ENCODE measurements at places on chromosomes 7 and 10.

DNA sequence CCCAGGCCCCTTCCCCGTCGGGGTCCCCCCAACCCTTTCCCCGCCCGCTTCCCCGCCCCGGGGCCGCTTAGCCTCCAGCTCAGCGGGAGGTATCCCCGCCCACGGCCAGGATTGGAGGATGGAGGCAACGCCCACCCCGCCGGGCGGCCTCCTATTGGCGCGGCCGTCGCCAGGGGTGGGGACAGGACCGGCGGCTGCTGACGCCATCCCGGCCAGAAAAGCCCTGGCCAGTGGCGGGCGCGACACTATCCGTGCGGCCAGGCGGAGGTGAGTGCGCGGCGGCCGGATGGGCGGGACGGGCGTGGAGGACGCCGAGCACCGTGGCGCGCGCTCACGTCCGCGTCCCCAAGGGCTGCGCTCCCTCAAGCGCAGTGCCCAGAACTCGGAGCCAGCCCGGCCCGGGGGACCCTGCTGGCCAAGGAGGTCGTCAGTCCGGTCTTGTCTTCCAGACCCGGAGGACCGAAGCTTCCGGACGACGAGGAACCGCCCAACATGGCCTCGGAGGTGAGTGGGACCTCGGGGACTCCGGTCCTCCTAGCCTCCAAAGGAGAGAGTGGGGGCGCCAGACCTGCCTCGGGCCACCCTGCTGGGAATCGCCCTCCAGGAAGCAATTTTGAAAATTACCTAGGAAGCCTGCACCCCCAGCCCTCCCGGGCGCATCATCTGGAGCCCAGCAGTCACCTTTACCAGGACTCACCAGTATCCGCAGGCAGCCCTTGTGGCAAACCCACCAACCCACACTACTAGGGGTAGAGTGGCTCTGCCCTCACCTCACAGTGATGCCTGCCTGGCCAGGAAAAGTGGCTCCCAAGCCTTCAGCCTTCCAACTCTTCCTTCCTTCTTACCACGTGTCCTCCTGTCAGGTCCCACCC is at the start of gene ASL:
Gene ASL, plus strand, starts transcription at position 230 of the 872 bp plus-strand sequence. Its CDS starts 263 bp downstream, at position 493.
- DNase-seq, result peak; percentile 78

GRCh38 chr10:47176206-47176902 is 123.6 kb upstream of the GDF10 start:
- no peak for DNase-seq

GRCh38 chr10:33178026-33178755 is 156.3 kb downstream of the NRP1 start:
- DNase-seq, result no peak

DNA sequence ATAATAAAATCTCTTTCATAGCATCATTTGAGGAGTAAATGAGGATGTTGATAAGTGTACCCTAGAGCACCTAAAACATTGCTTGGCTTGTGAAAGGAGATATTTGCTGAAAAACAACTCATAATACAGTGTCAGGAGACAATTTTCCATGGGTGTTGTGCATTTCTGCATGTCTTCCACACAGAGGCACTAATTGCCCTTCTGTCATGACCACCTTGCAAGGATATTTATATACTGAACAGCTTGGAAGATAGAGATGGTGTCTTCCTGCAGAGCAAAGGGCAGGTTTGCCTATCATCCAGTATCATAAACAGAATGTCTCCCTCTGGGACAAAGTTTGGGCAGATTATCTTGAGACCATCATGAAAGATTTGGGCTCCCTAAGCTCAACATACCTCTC is 495.2 kb upstream of the LRRN3 start:
- no peak for DNase-seq

DNA sequence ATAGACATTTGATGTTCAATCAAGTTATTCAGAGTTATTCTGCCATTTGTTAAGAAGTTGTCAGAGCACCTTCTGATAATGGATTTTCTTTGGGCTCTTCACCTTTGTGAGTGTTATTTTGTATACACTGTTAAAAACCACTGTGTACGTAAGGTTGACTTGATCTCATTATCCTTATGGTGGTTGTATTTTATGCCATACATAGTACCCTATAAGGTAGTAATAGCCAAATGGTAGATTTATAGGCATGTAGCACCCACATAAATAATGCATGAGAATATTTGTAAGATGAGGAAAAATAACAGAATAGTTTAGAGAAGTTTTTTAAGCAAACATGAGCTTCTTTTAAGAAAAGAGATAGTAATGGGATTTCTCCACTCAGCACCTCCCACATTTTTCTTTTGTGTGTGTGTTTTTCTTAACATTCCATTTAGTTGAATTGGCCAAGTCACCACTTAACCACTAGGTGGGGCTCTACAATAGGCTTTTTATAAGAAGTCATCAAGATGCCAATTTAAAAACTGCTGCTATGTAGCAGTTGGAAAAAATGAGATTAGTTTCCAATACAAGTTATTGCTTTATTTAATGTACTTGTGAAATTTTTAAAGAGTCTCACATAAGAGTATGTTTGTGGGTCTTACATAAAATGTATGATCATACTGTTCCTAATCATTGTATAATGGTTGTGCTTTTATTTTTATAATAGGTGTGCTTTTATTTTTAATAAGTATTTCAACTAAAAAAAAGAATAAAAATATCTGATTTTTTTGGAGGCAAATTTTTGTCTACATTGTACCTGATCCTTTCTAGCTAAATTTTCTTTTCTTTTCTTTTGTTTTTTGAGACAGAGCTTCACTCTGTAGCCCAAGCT is 41.1 kb upstream of the STMP1 start:
- peak; percentile 67 for DNase-seq

Measured in GM04504 (cell line).